Stomach (tissue), 19 donors: ENCODE measurements at places on chromosomes 1 and 21. TPM values are rescaled to one million over a fixed set of nuclear protein-coding genes. Genes with fewer than 3 reads are reported as not detected.

DNA sequence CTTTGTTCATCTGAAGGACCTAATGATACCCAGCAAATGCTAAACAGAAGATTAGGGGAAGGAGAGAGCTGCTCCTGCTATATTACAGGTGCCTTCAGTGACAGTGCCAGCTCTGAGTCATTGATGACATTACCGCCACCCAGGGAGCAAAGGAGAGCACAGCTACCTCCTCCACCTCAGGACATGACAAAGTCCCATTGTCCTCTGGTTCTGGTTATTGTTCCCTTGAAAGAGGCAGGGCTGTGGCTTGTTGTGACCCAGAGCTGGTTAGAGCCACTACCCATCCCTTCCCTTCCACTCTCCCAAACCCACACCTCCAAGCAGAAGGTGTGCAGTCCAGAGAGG, 363.5 kb upstream of the DUSP10 start:
- peaks cover 10% of the 10 kb centered on the region for H3K4me1 ChIP-seq
- no peaks in the 10 kb centered on the region for H3K36me3 ChIP-seq
- no peak overlapping the region for H3K4me3 ChIP-seq
- DNase-seq = peak; percentile 20

GRCh38 chr1:31539329-31539728, 37.0 kb upstream of the TINAGL1 start:
- H3K36me3 ChIP-seq = no peaks in the 10 kb centered on the region
- H3K4me1 ChIP-seq = no peaks in the 10 kb centered on the region

DNA sequence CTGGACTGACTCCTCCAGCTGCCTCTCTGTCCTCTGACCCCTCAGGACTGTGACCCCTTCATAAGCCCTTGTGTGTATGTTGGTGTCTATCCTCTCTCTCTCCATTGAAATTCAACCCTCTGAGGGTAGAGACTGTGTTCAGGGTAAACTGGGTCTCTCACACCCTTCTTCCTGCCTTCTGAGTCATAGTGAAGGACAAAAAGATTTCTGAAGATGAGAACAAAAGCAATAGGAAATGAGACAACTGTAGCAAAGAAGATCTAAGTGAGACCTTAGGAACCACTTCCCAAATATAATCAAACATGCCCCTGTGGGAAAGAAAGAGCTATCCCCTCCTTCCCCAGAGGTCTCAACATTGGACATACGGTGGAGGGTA, 16.9 kb downstream of the NUAK2 start:
- no peak overlapping the region for H3K4me3 ChIP-seq
- H3K4me1 ChIP-seq = peaks cover 15% of the 10 kb centered on the region
- no peaks in the 10 kb centered on the region for H3K27me3 ChIP-seq
- H3K27ac ChIP-seq = no peak overlapping the region
- no peak for DNase-seq
- H3K36me3 ChIP-seq = peaks cover 78% of the 10 kb centered on the region

Gene CYP4A22
- polyA plus RNA-seq = not detected

Gene GBP2
- polyA plus RNA-seq = 119 TPM
